SJCRH30 (cell line): ENCODE measurements at places on chromosomes 11 and 22.

DNA sequence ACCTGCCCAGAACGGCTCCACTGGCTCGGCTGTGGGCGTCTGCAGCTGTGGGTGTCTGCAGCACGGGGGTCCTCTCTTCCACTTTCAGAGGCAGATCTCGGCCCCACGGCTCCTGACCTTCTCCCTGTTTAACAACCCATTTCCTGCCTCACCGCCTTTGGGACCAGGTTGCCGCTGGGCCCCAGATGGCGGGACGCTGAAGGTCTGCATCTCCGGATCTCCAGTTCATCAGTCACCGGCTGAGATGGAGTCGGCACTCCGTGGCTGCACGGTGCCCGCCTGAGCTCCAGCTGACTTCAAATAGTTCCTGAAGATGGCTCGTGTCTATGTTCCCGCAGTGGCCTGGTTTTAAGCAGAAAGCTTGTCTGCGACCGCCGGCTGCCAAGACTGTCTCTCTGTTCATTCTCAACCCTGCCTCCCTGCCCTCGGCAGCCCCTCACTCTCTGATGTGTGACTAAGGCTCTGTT lies 475.9 kb downstream of the BRD1 start:
- DNase-seq = no peak

DNA sequence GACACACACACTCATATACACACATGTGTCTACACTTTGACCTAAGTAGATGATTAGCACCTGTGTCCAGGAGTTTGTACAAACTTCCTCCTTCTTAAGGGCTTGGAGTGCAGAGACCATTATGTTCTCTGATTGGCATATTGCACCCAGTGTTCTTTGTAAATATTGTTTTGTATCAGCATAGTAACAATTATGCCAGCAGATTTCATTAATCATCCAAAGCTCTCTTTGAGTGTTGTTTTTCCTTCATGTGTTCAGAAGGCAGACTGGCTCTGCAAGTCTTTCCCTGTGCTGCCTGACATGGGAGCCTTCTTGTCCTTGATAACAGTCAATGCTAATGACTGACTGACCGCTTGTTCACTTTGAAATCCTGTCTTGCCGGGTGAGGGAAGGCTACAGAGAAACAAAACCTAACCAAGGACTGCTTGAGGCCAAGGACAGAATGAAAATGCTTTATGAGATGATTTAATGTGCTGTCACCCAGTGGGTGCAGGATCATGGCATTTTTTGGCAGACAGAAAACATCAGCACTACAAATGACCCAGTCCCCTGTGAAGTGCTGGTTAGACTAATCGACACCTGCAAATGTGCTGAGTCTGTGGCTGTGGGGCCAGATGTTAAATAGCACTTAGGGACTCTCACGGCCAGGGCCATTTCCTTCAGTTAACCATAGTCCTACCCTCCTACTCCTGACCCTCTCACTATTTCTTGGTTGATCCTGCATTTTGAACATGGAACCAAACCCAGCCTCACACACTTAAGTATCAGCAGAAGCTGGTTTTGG lies 6.6 kb upstream of the BARX2 start:
- no peak for DNase-seq

DNA sequence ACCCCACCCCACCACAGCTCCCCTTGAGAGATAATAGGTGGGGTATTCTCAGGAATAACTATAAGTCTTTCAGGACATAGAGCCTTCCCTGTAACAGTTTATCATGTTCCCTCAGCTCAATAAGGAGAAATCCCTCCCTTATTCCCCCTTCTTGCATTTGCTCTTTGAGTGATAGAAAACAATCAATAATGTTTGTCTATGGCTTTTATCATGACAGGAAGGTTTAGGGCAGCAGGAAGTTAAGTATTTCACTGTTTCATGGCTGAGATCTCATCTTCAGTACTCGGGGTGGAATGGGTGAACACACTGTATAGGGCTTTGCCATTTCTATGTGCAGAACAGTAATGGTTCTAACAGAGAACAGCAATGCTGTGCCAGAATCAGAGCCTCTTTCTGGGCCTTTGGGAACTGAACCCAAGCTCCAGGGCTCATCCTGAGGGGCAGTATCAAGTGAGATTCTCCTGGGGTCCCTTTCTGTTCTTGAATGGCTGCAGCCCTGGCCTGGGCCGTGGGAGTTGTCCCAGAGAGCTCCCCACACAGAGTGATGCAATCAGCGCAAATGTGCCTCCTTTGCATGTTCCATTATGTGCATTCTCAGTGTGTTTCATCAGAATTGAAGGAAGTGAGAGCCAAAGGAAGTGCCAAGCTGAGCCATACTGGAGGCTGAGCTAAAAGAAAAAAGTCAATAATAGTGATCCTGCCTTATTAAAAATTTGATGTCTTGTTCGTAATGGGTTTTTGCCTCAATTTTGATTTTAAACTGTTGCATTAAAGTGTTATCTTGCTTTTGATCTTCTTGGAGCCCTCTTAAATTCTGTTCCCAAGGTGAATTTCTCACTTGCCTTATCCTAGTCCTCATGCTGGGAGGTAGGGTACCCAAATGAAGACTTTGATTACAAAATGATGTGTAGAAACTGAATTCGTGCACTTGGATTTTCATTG lies 2.9 kb upstream of the CYP2R1 start:
- DNase-seq = no peak

- DNase-seq = no peak
These were observed 48.8 kb upstream of the TTLL12 start for GRCh38 chr22:43235445-43236409.

DNA sequence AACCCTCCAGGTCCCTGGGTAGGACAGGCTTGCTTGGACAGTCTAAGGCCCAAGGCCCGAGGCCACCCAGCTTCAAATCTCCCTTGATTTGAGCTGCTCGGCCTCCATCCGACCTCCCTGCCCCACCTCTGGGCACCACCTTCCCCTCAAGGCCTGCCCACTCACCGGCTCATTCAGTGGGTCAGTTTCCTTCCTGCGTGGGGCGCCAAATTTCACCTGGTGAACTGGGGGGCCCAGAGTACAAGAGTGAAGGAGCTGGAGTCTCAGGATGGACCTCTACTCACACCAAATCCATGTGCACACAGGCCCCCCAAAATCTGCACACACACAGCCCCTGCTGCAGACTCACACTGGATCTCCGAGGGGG lies 3.8 kb downstream of the MAP4K2 start:
- no peak for DNase-seq

DNA sequence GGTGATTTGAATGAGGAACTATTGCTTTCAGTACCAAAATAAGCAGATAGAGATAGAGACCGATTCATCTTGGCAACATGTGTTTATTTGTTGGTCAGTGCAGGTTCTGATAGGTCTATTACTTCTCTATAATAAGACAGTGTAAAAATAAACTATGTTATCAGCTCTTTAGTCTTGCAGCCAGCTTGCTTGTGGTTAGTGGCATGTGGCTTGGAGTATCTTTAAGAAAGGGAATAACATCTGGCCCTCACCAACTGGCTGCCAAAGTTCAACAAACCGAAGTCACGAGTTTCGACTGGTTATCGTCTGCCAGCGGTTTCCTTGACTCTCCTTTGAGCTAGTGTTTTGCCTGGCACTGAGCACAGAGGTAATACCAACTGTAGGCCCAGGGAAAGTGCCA lies 71.8 kb downstream of the CTTN start:
- no peak for DNase-seq

DNA sequence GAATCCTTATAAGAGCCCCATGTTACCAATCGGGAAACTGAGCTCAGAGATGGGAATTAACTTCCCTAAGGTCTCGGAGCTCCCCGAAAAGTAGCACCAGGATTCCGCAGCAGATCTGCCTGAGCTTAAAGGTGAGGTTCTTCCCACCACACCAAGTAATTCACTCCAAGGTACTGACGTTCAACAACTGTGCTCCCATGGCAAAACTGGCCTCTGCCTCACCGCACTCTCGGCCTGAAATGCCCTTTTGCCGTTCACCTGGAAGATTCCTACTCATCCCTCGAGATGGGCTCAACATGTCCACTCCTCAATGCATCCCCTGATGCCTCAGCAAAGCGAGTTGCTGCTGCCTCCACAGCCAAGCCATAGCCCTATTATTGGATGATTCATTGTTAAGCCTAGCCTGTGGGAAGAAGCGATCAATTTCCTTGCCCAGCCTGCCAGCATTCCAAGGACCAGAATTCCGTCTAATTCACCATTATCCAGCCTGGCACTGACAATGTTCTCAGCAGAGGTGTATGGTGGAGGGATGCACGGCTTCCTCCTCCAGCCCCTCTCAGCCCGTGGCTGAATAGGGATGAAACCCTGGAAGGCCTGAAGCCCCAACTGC lies 4.2 kb downstream of the PLAAT3 start:
- no peak for DNase-seq

GRCh38 chr11:86199354-86199753 lies 45.2 kb upstream of the EED start:
- DNase-seq = no peak
